Omental fat pad (tissue), 4 donors: ENCODE measurements at places on chromosomes 12 and 14.
A peak's percentile ranks its signal among the peaks of the same experiment; 100 is the strongest.

GRCh38 chr12:122366685-122367475, 55.6 kb downstream of the CLIP1 start:
- DNase-seq = no peak

DNA sequence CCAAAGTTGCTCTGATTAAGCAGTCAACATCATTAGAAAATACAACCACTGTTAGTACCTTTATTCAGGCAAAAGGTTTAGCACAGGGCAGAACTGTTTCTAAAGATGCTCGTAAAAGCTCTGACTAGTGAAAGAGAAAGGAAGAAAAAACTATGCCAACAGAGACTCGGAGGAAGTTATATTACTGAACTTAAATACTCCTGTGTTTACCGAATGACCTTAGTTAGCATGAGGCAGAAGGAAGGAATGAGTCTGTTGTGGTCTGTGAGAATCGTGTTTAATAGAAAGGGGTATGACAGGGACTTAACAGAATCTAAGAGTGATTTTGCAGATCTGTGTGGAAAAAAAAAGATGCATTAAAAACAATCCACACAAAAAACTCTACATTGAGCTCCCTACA, 84.1 kb upstream of the OVCH1 start:
- no peak for DNase-seq

- DNase-seq = no peak
These were observed 316.1 kb downstream of the GALC start for GRCh38 chr14:87676814-87677437.

DNA sequence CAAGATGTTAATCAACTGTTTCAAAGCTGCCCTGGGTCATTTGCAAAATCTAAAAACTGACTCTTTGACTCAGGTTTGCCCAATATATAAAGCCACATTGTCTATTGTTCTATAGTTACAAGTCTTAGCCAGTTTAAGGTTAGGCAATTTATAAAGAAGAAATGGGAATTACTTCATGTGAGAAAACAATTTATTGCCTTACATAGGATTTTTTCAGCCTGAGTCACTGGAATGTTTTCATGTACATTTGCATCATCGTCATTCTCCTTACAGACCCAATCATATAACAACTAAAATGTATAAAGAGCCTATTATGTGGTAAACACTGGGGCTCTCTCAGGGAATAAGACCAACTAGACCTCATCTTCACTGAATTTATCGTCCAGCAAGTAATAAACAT, 100.3 kb upstream of the PLEKHG7 start:
- no peak for DNase-seq

DNA sequence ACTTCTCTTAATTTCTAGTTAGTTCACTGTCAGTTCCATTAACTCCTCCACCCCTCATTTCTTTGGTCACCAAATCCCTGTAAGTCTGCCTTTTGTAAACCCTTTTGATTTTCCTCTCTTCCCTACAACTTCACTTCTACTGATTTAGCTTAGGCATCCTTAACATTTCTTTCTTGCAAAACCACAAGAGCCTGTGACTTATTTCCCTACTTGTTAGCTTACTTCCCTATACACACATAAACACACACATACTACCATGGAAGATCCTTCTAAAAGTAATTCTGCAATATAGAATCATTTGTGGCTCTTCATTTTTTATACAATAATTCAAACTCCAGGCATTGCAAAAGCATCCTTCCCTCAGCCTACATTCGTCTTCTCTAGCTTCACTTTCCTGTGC, 494.3 kb upstream of the USP15 start:
- no peak for DNase-seq

- no peak for DNase-seq
These were observed 805 bp downstream of the MYH7 start for GRCh38 chr14:23434488-23435222.

DNA sequence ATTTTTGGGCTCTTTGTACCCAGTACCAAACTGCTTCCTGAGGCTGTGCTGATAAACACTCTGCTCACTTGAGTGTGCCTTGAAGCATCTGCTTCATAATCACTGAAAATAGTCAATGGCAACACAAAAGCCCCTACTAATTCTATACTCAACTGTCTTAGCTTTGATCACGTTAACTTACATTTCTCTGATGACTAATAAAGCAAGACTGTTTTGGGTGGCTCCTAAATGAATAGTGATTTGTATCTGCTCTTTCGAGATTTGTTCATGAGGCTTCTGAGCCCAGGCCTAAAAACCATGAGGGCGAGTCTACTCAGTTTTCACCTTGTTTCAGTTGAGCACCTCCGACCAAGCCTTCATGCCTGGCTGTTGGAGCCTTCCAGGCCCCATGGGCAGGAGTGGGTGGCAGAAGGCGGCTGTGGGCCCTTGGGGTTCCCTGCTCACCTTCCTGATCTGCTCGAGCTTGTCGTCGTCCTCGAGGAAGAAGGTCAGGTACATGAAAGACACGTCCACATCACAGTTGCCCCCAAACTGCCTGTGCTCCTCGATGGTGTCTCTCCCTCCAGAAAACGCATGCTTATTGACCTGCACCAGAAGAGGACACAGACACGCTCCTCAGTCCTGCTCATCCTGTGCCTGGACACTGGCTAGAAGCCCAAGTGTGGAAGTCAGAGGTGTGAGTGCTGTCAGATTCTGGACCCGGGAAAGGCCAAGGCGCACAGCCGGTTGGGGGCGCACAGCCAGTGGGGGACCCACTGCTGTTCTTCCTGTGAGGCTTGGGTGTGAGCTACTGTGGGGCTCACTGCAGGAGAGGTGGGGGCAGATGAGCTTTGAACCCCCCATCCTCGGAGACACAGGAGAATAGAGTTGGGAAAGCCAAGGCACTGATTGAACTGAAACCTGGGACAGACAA, 13.7 kb downstream of the SLC25A47 start:
- DNase-seq = peak; percentile 18

- no peak for DNase-seq
These were observed 85.0 kb downstream of the IPO8 start for GRCh38 chr12:30610718-30611117.

DNA sequence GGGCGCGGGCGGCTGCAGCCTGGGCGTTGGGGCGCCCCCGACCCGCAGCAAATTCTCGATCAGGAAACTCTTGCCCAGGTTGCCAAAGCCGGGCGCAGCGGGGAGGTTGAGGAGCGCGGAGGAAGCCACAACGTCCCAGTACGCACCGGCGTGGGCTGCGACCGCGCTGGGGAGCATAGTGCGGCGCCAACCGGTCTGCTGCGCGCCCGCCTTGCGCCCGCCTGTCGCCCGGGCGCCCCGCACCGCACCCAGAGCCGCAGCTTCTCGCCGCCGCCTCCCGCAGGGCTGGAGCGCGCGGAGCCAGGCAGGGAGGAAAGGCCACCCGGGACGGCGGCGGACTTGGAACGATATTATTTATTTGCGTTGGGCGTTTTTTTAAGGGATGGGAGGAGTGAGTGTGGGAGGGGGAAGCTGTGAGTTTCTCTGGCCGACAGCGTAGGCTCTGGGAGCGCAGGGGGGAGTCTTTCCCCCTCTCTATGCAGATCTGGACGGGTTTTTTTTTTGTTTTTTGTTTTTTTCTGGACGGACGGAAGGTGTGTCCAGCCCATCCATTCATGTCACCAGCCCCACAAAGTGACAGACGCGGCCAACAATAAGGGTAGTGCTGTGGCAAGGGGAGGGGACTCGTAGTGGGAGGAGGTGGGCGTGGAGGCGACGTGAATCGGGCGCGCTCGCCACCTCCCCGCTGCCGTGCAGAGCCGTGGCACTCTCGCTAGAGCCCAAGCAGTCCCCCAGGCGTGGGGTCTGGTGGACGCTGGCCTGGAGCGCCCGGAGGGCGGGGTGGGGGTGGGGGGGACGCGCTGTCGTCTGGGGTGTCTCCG, at the start of gene DBX2:
DBX2 (minus strand) TSS at position 349 of the 821 bp plus-strand sequence; CDS start at position 177, 172 bp downstream.
- DNase-seq = no peak

GRCh38 chr12:51593539-51593938, 2.5 kb downstream of the SCN8A start:
- no peak for DNase-seq

DNA sequence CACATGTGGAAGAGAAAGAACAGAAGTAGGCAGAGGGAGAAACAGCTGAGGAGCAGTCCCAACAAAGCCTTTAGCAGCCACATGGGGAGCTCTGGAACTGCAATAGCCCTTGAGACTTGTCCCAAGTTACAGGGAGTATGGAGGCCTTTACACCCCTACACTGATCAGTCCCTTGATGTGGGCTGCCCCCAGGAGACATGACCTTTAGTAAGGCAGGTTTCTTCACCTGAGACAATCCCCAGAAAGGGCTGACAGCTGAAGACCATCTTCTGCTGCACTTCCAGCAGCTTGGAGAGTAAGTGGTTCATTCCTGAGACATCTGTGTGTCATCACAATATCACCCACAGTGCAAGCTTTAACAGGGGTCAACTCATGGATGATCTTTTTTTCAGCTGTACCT, 8.6 kb upstream of the SNAPC1 start:
- no peak for DNase-seq

GRCh38 chr12:120156315-120157259, 37.9 kb downstream of the GCN1 start:
- no peak for DNase-seq

GRCh38 chr14:26597589-26598080, at the start of gene NOVA1:
TSS of gene NOVA1 (minus strand) at chr14:26598033. CDS start at chr14:26597436, 597 bp downstream.
- DNase-seq = no peak

DNA sequence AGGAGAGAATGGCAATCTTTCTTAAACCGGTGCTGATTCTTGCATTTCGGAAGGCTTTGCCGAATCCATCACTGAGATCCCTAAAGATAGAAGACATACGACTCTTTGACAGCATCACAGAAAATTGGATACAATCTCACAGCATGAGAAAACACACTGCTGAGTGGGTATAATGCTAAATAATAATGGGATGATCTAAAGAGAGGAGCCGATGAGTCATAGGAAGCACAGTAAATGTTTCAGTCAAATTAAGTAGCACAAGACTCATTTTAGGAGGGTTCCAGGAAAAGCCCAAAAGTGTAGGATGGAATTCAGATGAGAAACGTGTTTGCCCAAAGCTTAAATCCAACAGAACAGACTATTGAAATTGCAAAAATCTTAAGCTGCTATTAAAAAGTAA, 81.7 kb downstream of the CPNE8 start:
- DNase-seq = no peak

DNA sequence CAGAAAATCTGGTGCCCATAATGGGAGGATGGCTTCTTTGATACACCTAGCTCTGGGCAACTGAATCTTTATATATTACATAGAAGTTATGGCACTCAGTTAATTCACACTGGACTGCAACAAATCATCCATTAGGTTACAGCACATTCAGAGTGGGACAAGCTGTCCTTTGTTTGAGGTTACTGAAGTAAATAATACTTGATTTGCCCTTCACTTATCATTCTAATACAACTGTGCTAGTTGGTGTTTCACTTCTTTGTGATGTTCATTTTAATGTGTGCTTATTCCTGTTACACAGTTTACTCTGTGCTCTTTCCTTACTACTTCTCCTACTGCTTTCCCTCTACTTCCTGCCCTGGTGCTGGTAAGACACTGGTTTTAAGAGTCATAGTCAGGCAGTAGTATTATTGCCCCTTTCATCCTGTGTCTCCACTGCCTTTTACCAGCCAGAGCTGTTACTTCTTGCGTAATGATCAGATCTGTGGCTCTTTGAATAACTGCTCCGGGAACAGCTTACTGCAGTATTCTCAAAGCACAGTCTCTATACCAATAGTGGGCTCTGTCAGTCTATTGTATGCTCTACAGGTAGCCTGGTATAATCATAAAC, 36.4 kb upstream of the GXYLT1 start:
- DNase-seq = no peak

- DNase-seq = no peak
These were observed 32.0 kb downstream of the CHGA start for GRCh38 chr14:92954933-92955332.

- DNase-seq = no peak
These were observed 312.3 kb downstream of the ATP23 start for GRCh38 chr12:58253663-58254062.
